Omental fat pad (tissue), 4 donors: ENCODE measurements at places on chromosomes 11 and 22.

GRCh38 chr11:59814021-59814420 lies 3.4 kb upstream of the MRPL16 start:
- DNase-seq = no peak

- no peak for DNase-seq
Measured at GRCh38 chr11:64790205-64791095, 12.1 kb upstream of the SF1 start.

DNA sequence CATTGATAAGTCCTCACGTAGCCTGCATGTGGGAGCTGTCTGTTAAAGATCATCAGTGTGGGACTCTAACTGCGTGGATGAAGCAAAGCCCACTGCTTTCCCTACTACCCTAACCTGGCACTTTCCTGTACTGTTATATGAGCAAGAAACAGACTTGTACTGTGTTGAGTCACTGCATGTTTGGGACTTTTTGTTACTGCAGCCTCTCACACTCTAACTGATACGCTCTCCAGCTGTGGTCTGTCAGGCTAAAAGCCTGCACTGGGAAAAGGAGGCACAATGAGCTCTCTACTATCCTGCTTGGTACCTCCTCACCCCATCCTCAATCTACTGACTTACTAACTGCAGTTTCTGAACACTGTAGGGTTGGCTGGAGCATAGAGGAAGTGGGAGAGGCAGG lies 93.7 kb upstream of the PLET1 start:
- DNase-seq = no peak

- DNase-seq = peak; percentile 99
Measured at GRCh38 chr11:119323532-119324033, 6.7 kb upstream of the MCAM start.

DNA sequence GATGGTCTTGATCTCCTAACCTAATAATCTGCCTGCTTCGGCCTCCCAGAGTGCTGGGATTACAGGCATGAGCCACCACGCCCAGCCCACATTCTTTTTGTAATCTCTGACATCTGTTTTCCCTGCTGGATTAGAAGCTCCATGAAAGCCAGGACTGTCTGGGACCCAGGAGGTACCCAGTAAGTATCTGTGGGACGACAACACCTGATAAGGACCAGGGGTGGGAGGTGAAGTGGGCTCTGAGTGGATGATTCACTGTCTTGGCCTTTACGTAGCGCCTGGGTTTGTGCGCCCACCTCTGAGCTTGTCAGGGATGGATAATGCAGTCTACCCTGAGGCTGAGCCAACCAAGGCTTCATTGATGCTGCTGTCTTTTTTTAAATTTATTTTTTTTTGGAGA lies 118.8 kb downstream of the ABTB2 start:
- DNase-seq = no peak

DNA sequence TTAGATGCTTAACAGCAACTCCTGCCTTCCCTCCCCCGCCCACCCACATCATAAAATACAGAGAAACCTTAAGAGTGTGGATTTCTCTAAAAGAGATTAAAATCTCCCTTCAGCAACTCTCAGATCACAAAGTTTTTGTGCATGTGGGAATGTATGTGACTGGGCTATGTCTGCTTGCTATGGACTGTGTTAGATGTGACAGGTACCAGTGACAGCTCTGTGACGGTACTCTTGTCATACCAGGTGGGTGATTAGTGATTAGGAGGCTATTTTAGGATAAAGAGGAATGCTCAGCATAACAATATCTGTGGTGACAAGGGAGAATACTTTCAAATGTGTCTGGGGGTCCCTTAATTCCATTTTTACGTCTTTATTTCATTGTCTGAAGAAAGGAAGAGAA lies 60.2 kb downstream of the SYT9 start:
- DNase-seq = no peak

DNA sequence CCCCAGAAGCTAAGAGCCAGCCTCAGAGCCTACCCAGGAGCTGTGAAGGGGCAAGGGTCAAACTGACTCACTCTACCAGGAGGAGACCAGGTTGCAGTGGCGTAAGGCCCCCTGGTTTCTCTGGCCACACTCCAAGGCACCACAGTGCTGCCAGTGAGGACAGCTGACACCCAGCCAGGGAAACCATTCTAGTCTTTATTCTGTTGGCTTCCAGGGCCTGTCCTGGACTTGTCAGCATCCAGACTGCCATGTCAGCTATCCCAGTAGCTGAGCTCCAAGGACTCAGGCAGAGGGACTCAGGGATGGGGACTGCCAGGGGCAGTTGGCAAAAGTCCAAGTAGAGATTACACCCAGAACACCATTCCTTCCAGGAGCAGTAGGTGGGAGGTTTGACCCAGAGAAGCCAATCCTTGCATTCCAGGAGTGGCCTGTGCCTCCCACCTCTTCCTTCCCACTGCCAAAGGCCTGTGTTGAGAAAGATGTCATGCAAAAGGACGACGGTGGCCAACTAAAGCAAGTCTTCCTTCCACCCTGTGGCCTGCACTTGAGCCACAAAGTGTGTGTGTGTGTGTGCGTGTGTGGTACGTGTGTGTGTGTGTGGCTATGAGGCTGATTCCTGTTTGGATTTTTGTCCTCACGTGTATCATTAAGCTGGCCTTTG lies 3.6 kb upstream of the MAPK8IP1 start:
- DNase-seq = no peak

- no peak for DNase-seq
Measured at GRCh38 chr11:95989076-95989605, 65.2 kb upstream of the MTMR2 start.

GRCh38 chr11:105910095-105910715 lies 111.8 kb downstream of the MSANTD4 start:
- DNase-seq = no peak

DNA sequence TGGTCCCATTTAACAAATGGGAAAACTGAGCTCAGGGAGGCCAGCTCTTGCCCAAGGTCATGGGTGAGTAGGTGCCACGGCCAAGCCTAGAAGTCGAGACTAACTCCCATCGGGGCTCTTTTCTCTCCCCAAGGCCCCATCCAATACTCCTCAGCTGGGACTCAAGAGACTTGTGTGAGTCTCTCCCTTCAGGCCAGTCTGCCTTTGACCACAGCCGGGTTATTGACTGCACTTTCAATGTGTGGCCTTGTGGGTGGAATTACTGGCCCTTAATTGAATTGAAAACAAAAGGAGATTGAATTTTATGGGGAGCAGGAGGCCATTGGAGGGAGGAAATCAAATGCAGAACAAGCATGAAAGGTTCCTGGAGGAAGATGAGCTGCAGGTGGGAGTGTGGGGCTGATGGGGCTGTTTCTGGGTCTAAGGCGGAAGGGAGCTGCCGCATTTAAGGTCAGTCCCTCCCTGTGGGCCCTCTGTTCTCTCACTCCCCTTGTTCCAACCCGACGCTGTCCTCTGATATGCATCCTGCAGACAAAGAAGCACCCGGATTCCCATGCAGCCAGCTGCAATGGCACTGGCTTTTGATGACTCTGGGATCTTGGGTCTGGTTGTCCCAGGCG lies 552.8 kb downstream of the MIAT start:
- DNase-seq = no peak

- DNase-seq = no peak
Measured at GRCh38 chr22:46547883-46548244, 10.4 kb upstream of the CELSR1 start.

DNA sequence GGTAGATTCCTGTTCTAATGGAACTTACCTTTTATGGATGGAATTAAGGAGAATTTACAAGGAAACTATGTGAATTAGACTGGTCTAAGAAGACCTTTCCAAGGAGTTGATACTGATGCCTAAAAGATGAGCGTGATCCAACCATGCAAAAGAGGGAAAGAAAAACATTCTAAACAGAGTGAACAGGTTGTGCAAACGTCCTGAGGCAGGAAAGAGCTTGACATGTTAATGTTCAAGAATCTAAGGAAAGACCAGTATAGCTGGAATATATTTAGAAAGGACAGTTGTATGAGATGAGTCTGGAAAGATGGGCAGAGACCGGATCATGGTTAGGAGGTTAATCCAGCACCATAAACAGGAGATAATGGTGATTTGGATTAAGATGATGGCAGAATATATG lies 1.3 kb downstream of the DDIAS start:
- DNase-seq = no peak

DNA sequence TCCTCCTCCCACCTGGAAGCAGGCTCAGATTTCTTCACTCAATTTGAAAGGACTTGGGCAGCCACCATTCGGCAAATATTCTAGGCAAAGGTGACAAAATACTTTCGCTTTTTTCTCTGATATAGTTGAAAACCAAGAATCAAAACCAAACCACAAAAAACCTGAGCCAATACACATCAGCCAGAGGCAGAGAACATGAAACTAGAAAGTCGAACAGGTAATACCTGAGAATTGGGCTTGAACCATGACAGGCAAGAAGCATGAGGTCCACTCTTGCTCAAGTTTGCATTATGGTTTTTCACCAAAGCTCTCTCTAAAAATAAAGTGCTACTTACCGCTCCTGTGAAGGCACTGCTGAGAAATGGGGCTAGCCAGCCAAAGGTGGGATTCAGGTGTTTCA lies 26.2 kb upstream of the LDLRAD3 start:
- no peak for DNase-seq

- DNase-seq = no peak
Measured at GRCh38 chr22:20963201-20964052, 3.6 kb upstream of the AIFM3 start.

DNA sequence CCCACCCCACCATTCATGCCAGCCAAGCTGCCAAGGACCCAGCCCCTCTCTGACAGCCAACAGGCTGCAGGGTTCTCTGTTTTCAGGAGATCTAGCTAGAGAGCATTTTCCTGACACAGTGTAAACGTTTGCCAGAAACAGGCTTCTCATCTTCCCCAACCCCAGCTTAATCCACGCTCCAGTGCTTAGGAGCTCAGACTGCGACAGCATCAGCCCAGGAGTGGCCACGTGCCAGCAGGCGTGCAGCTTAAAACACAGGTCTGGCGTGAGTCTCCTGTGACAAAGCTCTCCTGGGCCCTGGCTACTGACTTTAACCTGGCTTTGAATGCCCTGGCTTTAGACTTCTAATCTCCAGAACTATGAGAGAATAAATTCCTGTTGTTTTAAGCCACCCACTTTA lies 66.6 kb downstream of the GALNT18 start:
- no peak for DNase-seq

- DNase-seq = no peak
Measured at GRCh38 chr11:2194877-2195755, 23.5 kb upstream of the TH start.

DNA sequence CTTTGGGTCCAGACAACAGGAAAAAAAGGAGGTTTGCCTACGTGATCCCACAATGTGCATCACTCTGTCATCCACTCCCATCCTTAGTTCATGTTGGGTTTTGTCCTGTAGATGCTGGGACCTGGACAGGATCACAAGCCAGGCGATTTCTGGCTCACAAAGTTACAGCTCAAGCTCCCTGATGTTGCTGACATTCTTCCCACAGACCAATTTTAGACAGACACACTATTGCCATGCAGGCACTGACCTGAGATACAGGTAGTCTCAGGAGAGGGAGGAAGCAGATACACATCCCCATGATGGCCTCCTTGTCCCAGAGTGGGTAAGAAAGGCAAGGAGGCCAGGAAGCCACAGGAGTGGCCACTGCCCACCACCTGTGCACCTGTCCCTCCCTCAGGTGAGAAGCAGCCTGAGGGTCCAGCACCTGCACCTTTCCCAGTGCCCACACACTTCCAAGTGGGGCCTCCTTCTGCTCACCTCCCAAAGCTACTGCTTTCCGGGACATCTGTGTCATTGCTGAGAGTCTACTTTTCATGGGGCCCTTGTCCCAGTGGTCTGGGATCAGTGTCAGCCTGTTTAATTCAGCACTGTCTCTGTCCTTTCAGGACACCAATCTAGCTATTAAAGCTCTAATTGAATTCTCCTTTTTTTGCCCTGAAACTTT lies 52.0 kb upstream of the TOP3B start:
- no peak for DNase-seq

DNA sequence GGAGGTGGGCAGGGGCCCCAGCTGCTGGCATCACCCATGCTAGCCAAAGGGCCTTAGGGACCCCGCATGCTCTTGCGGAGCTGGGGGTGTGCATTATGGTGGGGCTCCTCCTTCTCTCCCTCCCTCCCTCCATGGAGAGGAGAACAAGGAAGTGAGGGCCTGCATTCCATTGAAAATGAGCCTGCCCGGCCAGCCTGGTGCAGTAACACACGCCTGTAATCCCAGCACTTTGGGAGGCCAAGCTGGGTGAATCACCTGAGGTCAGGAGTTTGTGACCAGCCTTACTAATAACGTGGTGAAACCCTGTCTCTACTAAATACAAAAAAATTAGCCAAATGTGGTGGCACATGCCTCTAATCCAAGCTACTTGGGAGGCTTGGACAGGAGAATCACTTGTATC lies 22.4 kb downstream of the SNAP29 start:
- no peak for DNase-seq

DNA sequence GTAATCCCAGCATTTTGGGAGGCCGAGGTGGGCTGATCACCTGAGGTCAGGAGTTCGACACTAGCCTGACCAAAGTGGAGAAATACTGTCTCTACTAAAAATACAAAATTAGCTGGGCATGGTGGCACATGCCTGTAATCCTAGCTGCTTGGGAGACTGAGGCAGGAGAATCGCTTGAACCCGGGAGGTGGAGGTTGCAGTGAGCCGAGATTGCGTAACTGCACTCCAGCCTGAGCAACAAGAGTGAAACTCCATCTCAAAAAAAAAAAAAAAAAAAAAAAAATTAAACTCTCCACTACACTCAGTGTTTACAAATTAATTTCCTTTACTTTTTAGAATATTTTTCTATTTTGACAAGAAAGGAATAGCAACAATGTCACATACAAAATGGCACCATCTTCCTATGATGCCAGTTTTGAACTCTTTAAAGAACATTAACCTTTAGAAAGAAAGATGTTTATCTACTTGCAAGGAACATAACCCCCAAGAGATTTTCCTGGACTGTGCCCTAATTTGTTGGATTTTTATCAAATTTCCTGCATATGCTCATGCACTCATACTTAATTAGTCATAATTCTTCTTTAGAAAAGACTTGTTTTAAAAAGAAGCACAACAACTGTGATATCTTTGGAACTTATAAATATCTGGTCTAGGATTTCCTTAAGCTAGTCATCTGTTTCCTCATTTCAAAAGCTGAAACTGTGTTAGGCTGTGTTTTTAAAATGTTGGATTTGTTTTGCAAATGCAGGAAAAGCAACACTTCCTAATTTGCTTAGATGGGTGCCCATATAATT lies 22.6 kb upstream of the HIPK3 start:
- no peak for DNase-seq

GRCh38 chr11:68977781-68978625 lies 2.8 kb downstream of the MRGPRD start:
- no peak for DNase-seq
